ENCODE measurements at places on chromosomes 3 and 15. TPM values are rescaled to one million over a fixed set of nuclear protein-coding genes. Genes with fewer than 3 reads are reported as not detected.

The GOLGA8S gene
- total RNA-seq = 0.04 TPM

The FEZF2 gene
- total RNA-seq = not detected

The MGLL gene
- total RNA-seq = 54.9 TPM

The NOX5 gene
- total RNA-seq = 0.14 TPM

The WNT5A gene
- 19.6 TPM for total RNA-seq

The CELF6 gene
- 0.17 TPM for total RNA-seq

The CAPN7 gene
- 22.3 TPM for total RNA-seq

The ZPLD1 gene
- total RNA-seq = 0.46 TPM

The CLSTN2 gene
- total RNA-seq = 0.27 TPM

The PATL2 gene
- total RNA-seq = 0.21 TPM

The RPL35A gene
- total RNA-seq = 1,189 TPM

The PSMD2 gene
- 838 TPM for total RNA-seq

The CSPG4 gene
- 6.0 TPM for total RNA-seq

The CCRL2 gene
- total RNA-seq = not detected

The THPO gene
- not detected for total RNA-seq

The CCK gene
- 3.0 TPM for total RNA-seq

The ECE2 gene
- not detected for total RNA-seq

The HEG1 gene
- total RNA-seq = 15.7 TPM

The NEIL1 gene
- total RNA-seq = 6.2 TPM

The SLC12A1 gene
- not detected for total RNA-seq

The SLC12A8 gene
- 10.5 TPM for total RNA-seq

The SNTN gene
- total RNA-seq = not detected

The SPTBN5 gene
- total RNA-seq = 1.4 TPM

The SSUH2 gene
- total RNA-seq = 0.11 TPM

The CHDH gene
- total RNA-seq = 0.07 TPM

The LYZL4 gene
- not detected for total RNA-seq

The BFSP2 gene
- total RNA-seq = not detected

The GADL1 gene
- total RNA-seq = not detected

The BUB1B gene
- 45.9 TPM for total RNA-seq

The HPS3 gene
- total RNA-seq = 12.5 TPM

The P3H2 gene
- total RNA-seq = 42.3 TPM

The DCLK3 gene
- not detected for total RNA-seq

The QTRT2 gene
- total RNA-seq = 27.9 TPM

The CPB1 gene
- total RNA-seq = not detected

The CCR3 gene
- not detected for total RNA-seq

The FANCI gene
- total RNA-seq = 58.7 TPM

The SNX4 gene
- 16.5 TPM for total RNA-seq

The ADAMTSL3 gene
- total RNA-seq = not detected

The DCBLD2 gene
- 397 TPM for total RNA-seq

The FOXL2NB gene
- total RNA-seq = 0.92 TPM

The CLDN18 gene
- total RNA-seq = not detected

The CFAP100 gene
- total RNA-seq = not detected

The AHSG gene
- total RNA-seq = 0.21 TPM

The PLCH1 gene
- total RNA-seq = 0.14 TPM

The KNL1 gene
- total RNA-seq = 32.8 TPM

The INO80 gene
- 23.4 TPM for total RNA-seq

The XIRP1 gene
- not detected for total RNA-seq

The CSPG5 gene
- 0.10 TPM for total RNA-seq

The HRG gene
- not detected for total RNA-seq

The CTXND1 gene
- not detected for total RNA-seq

The NAA50 gene
- total RNA-seq = 215 TPM

The CLDN16 gene
- total RNA-seq = not detected

The TLR9 gene
- total RNA-seq = not detected

The ACTL6A gene
- total RNA-seq = 80.6 TPM

The TM4SF18 gene
- not detected for total RNA-seq

The RASL12 gene
- not detected for total RNA-seq

The PRICKLE2 gene
- total RNA-seq = 6.3 TPM

The ZIC1 gene
- total RNA-seq = not detected

The ISG20 gene
- 8.3 TPM for total RNA-seq
